ENCODE measurements at places on chromosomes 4 and X. TPM values are rescaled to one million over a fixed set of nuclear protein-coding genes. Genes with fewer than 3 reads are reported as not detected.

The CCNA2 gene
- 59.7 TPM for total RNA-seq

The CRLF2 gene
- not detected for total RNA-seq

The NUDT10 gene
- 0.90 TPM for total RNA-seq

The ZAR1 gene
- not detected for total RNA-seq

The CXCL11 gene
- total RNA-seq = under 0.01 TPM

The GAGE2A gene
- total RNA-seq = not detected

The ARMCX1 gene
- 22.9 TPM for total RNA-seq

- peak; percentile 72 for DNase-seq
These were observed 126.8 kb downstream of the KLHL8 start for GRCh38 chr4:87093443-87094123.

DNA sequence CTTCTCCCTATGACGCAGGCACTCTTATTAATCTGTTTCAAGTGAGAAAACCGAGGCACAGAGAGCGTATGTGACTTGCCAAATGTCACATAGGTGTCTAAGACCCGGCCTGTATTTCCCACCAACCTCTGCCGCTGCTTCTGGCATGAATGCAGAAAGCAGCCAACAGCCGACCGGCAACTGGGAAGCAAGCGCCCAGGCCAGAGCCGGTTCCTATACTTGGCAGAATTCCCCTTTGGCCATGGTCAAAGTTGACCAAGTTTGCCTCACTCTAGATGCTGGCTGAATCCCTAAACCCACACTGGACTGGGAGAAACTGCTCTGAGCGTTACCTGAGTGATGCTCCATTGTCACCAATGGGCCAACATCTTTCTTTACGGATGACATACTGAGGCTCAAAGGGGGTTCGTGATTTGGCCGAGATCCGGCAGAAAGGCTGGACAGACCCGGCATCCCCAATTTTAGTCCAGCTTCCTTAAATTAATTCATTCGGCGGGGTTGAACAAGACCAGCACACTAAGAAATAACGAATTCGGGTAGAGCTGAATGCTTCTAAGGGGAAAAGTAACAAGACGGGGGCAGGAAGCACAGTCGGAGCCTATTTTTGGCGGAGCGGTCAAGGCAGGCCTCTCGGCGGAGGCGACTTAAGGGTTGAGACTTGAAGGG lies 11.2 kb downstream of the MSX1 start:
- DNase-seq = no peak

GRCh38 chr4:137668885-137669545 lies 136.7 kb upstream of the PCDH18 start:
- DNase-seq = no peak

DNA sequence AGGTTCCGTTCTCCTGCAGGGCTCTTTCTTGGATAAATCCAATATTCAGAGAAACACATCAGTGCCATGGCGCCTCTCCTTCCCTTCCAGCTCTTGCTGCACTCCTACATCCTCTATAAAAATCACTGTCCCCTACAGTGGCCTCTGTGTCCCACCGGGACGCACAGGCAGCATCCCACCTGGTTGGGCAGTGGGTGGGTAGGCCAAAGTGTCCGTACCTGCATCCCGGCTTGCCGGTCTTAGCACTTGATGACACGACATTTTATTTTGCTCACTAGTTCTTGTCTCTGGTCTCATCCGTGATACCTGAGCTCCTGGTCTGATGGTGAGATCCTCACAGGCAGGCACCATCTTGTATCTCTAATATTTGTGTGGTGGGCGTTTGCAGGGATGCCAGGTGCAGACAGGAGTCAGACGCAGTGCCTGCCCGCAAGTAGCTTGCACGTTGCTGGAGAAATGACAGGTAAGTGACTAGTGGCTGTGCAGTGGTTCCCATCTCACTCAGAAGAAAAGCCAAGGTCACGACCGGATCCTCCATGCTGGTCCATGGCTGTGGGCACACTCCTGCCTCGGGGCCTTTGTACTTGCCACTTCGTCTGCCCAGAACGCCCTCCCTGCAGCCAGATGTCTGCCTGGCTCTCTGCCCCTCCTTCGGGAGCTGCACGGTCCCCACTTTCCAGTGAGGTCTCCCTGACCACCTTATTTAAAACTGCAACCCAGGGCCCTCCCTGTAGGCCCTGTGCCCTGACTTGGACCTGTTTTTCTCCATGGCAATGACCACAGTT lies 109.7 kb downstream of the SORCS2 start:
- no peak for DNase-seq

DNA sequence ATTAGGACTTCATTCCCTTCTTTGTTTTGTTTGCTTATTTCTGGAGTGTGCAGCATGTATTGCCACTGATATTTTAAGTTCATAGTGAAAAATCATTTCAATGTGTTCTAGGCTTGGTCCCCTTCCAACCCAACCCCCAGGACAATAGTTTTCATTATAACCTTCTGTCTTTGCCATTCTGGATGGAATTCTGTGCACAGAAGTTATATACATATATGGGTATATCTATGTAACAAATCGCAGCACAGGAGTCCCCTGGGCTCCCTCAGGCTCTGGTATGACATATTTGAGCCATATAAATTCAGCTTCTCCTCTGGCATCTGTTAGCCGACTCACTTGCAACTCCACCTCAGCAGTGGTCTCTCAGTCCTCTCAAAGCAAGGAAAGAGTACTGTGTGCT lies at the start of gene TNMD:
TSS of gene TNMD (plus strand) at position 326 of the 400 bp plus-strand sequence. CDS start 83 bp downstream, outside the sequence.
- no peak for DNase-seq

DNA sequence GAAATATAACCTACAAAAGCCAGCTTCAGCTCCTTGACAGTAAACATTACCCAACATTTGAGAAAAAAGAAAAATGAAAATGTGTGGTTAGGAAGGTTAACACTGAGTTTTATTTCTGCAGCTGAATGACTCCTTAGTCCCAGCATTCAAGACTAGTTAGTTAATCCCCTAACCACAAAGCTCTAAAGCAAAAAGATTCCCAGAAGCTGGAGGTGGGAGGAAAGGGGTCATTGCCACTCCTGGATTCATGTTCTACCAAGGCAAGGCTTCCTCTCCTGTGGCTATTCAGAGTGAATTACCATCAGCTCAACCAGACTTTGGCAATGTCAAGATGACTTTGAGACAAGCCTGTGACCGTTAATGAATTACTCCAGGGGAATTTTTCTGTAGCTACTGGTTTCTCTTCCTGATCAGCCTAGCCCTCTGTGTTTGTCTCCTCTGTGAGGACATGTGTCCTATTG lies 63.6 kb downstream of the HADH start:
- DNase-seq = no peak

DNA sequence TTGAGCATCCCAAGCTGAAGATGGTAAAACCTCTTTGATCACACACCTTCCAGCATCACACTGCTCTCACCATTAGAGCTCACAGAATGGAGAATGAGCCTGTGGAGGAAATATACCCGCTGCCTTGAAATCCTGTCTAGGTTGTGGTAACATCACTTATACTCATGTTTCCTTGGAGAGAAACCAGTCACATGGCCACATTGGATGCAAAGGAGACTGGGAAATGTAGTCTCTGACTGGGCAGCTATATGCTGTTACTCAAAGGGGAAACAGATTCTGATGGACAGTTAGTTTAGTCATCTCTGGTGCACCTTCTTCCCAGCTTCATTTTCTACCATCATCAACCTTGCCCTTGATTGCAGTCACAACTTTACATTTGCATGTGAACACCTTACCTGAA lies 286.3 kb downstream of the ANKRD50 start:
- DNase-seq = no peak

- DNase-seq = no peak
These were observed 28.2 kb upstream of the TCEAL4 start for GRCh38 chrX:103556963-103557612.

GRCh38 chrX:153884590-153884989 lies 1.4 kb downstream of the L1CAM start:
- no peak for DNase-seq

DNA sequence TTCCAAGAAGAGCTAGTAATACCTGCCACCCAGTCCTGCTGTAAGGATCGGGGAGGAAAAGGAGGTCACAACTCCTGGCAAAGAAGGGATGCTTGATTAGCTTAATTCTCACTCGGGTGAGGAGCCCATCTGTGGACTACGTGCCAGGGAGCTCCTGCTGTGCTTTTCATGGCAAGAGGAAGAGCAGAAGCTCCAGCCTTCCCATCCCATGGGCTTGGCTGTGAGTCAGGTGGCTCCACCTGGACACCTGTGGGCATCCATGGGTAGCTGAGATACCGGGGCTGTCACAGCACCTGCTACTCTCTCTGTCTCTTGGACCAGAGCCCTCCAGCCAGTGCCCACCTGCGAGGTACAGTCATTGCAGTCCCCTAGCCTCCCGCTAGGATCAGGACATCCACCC lies 18.0 kb downstream of the CLNK start:
- DNase-seq = no peak

GRCh38 chrX:14964500-14964899 lies 91.3 kb downstream of the MOSPD2 start:
- DNase-seq = peak; percentile 26

GRCh38 chr4:145182222-145182621 lies 1.8 kb upstream of the OTUD4 start:
- no peak for DNase-seq

- peak; percentile 23 for DNase-seq
These were observed 657 bp downstream of the TCEAL8 start for GRCh38 chrX:103254171-103254824.

DNA sequence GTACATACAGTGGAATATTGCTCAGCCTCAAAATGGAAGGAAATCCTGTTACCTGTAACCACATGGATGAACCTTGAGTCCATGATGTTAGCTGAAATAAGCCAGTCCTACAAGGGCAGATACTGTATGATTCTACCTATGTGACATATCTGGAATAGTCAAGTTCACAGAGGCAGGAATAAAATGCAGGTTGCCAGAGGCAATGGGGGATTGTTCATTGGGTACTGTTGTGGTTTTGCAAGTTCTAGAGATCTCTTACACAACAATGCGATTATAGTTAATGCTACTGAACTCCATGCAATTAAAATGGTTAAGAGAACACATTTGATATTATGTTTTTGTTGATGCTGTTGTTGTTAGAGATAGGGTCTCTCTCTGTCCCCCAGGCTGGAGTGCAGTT lies 74.6 kb downstream of the SHROOM2 start:
- DNase-seq = no peak

DNA sequence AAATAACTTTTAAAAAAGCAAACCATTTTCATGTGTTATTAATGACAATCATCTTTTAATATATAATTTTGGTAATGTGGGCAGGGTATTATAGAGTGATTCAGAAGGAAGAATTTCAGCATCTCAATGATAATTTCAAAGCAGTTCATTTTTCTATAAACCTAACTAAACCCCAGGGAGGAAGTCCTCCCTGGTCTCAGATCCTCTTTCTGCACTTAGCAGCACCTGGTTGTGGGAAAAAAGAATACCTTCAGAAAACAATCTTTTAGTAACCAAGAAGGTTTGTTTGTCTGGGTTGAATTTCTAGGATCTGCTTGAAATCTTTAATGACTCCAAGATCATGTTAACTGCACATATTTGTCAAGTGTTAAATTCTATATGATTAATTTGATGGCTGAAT lies 29.9 kb downstream of the DKK2 start:
- no peak for DNase-seq

GRCh38 chrX:100648458-100649417 lies 4.7 kb downstream of the SRPX2 start:
- DNase-seq = peak; percentile 84

DNA sequence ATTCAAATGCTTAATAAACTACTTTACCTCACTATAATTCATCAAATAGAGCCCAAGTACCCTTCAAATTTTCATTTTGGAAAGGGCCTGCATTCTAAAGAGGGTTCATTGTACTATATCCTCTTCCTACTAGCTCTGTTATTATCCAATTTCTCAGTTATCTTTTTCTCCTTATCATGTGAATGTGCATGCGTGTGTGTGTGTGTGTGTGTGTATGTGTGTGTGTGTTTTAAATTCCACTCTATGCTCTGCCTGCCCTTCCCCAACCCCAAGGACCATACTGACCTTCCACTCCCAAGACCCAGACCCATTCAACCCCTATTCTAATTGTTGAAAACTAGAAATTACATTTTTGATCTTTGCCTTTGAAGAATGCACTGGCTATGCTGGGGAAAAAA lies 33.3 kb downstream of the CASK start:
- DNase-seq = no peak

- peak; percentile 12 for DNase-seq
These were observed 687.0 kb upstream of the EPHA5 start for GRCh38 chr4:66357316-66357715.

DNA sequence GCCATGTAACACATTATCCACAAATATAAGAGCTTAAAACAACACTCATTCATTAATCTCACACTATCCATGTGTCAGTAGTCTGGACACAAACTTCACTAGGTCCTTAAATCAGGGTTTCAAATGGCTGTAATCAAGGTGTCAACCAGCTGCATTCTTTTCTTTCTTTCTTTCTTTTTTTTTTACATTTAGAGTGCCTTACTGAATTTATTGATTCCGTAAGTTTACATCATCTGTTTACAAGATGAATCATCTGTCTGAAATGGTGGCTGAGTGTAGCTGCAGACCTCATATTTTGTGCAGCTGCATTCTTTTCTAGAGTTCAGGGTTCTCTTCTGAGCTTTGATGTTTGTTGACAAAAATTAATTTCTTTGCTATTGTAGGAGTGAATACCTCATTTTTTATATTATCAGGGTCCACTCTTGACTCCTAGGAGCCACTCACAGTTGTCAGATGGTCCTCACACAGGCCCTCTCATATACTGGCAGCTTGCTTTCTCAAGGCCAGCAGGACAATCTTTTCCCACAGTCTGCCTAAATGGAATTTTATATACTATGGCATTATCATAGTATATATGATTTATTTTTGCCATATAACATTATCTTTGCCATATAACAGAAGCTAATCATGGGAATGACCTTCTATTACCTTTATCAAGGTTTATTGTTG lies 37.8 kb downstream of the SPOCK3 start:
- no peak for DNase-seq

- peak; percentile 19 for DNase-seq
These were observed 47.8 kb downstream of the ELF2 start for GRCh38 chr4:139129206-139129605.

DNA sequence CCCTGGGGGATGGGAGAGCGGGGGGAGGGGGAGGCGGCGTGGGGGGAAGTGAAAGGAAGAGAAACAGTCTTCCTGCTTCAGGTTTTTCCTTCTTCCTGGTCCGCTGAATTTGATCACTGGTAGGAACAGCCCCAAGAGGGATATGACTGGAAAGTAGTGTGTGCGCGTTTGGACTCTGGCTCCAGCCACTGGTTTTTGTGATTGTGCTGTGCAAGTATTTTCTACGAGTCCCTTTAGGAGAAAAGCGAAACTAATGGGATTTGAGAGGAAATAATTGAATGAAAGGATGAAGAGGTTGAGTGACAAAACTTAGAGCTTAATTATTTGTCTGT lies 836 bp downstream of the PRRG1 start:
- DNase-seq = peak; percentile 31

GRCh38 chrX:19964017-19964710 lies 26.7 kb downstream of the BCLAF3 start:
- no peak for DNase-seq

Data from IMR-90 (cell line).